T-cell (primary cell): ENCODE measurements at places on chromosomes 2 and 18. TPM values are rescaled to one million over a fixed set of nuclear protein-coding genes. Genes with fewer than 3 reads are reported as not detected.

Gene PIEZO2
- 0.28 TPM for total RNA-seq

Gene EML6
- 1.3 TPM for total RNA-seq

Gene STARD6
- total RNA-seq, result not detected

DNA sequence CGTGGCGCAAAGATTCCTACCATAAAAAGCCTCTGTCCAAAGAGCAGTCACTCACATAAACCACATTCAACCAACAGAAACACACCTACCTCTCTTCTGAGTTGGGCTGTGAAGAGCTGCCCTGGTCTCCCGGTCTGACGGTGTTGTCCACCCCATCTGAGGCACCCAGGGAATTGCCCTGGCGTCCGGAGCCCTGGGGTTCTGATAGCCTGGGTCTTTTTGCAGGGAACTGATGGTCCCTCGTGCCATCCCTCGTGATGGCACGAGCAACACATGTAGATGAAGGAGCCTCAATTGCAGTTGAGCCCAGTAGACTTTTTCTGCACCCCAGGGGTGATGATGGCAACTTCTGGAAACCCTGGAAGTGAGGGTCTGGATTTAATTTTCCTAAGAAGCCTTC lies 13.8 kb downstream of the HJURP start:
- DNase-seq, result no peak

- peak; percentile 0 for DNase-seq
These were observed 368.4 kb downstream of the MTX2 start for GRCh38 chr2:176637486-176638166.

GRCh38 chr2:71849111-71849510 lies 298.6 kb downstream of the CYP26B1 start:
- no peak for DNase-seq

- no peak for DNase-seq
These were observed 13.8 kb upstream of the NCOA1 start for GRCh38 chr2:24477229-24477628.

DNA sequence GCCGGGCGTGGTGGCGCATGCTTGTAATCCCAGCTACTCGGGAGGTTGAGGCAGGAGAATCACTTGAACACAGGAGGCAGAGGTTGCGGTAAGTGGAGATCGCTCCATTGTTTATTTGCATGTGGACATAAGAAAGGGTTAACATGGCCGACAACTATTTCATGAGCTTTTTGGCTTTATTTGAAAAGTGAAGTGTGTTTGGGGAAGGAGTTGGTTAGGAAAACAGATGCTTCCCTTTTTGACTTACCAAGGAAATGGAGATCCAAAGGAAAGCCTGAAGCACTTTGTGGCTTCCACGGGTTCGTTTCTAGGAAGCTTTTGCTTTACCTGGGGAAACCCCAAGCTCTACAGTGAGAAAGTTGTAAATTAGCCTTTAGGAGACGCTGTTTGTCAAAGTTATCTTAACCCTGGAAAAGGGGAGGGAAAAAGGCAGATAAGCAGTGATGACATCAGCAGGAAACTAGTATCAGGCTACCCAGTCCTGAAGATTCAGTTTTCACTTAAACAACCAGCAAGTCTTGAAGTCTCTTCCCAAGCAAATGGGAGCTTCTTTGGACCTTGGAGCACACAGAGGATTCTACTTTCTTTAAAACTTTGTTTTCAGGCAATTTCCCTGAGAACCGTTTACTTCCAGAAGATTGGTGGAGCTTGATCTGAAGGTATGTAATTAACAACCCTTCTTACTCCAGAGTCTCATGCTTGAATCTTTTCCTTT lies at the start of gene CASP10:
Gene CASP10, plus strand, starts transcription at position 492 of the 715 bp plus-strand sequence. CDS start 2,637 bp downstream, outside the sequence.
- DNase-seq, result peak; percentile 3

GRCh38 chr2:181203412-181203811 lies 223.0 kb downstream of the UBE2E3 start:
- no peak for DNase-seq

DNA sequence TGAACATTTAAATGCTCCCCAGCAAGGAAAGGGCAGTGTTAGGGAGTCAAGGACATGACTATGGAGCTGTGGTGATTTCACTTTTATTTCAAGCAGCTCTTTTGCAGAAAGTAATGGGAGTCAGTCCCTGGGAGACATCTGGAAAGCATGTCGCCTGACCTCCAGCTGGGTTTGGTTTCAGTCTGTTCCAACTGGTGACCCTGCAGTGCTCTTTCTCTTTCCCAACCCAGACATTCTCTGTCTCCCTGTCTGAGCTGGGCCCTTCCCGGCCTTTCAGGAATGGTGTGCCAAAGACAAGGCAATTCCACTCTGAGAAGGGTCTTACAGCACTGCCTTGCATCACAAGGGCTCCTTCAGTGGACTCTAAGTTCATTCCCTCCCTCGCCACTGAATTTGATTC lies 323.2 kb downstream of the OSR1 start:
- DNase-seq, result no peak

DNA sequence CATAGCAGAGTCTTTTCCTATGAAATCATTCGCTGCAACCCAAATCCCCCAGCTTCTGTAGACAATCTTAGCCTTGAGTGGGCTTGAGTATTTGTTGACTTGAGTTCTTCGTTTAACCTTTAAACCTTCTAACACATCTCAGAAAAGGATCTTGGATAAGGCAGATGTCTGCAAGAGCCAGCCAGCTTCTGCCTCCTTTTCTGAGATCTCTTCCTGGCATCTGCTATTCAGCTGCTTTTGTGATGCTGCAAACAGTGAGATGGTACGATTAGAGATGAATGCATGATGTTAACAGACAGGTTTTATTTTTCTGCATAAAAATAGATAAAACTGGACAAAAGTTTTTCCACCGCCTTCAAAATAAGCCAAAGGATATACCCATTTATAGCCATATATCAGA lies 37.5 kb downstream of the NRP2 start:
- no peak for DNase-seq

DNA sequence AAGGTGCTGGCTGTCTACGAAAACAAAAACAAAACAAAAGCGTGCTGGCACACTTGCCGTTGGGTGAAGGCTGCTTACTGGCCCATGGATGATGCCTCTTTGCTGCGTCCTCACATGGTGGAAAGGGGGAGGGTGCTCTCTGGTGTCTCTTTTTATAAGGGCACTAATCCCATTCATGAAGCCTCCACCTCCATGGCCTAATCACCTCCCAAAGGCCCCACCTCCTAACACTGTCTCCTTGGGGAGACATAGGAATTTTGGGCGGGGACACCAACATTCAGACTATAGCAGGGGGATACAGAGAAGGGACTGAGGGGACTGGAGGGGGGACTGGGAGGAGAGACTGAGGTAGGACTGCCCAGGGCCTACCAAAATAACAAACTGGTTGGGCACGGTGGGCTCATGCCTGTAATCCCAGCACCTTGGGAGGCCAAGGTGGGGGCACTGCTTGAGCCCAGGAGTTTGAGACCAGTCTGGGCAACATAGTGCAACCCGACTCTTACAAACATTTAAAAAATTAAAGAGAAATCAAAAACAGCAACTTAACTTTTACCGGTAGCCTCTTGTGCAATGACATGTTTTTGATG lies 14.5 kb downstream of the PTMA start:
- DNase-seq, result no peak

- no peak for DNase-seq
These were observed 9.4 kb upstream of the PRLH start for GRCh38 chr2:237556773-237557632.
